ENCODE measurements at places on chromosomes 7 and 10.

GRCh38 chr10:49295297-49295696 is 3.7 kb upstream of the C10orf71 start:
- DNase-seq: no peak

GRCh38 chr7:76506081-76506440 is 4.3 kb upstream of the UPK3B start:
- no peak for DNase-seq

GRCh38 chr10:7121154-7121797 is 289.6 kb downstream of the SFMBT2 start:
- DNase-seq: peak; percentile 31

DNA sequence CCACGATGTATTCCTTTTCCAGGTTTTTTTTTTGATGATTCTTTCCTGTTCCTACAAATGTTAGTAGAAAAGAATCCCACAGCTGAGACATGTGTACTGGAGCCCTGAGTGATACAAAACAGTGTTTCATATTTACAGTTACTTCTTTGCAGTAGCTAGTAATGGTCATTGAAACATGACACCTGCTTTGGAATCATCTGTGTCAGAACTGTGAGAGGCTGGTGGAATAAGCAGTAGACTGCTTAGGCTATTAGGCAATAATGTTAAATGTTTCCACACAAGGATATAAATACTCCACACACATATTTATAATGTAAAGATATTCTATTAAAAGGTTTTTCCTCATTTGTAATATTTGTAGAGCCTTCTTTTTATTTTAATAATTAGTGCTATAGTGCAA is 394.0 kb downstream of the THSD7A start:
- DNase-seq: no peak

DNA sequence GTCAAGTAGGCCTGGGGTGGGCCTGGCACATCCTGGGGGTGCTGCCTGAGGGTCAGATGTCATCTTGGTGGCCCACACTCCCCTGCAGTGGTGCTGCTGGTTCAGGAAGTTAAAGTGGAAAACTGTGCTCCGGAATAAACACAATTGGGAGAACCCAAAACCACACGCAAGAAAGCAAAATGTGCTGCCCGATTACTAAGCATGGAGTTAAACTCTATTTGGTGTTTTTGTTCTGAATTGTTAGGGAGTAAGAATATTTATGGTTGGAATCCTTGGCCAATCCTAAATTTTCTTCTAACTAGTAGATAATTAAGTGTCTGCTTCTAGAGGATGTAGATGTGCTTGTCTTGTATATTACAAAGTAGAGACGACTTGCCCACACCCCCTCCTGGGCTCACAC is 131.4 kb downstream of the MGMT start:
- DNase-seq: no peak

DNA sequence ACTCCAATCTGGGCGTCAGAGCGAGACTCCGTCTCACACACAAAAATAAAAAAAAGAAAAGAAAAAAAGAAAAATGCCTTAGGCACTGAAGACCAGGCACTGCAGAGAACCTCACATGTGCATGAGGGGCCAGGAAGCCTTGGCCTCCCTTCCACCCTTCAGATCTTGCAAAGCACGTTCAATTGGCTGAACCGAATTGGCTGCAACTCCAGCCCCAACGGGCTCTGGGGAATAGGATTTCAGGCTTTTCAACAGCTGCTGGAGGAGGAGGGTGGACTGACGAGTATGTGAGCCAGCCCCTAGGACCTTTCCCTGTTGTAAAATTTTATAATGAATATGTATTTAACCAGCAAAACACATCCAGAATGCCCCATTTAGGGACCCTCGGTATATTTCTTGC is 16.7 kb downstream of the TMEM120A start:
- DNase-seq: no peak

DNA sequence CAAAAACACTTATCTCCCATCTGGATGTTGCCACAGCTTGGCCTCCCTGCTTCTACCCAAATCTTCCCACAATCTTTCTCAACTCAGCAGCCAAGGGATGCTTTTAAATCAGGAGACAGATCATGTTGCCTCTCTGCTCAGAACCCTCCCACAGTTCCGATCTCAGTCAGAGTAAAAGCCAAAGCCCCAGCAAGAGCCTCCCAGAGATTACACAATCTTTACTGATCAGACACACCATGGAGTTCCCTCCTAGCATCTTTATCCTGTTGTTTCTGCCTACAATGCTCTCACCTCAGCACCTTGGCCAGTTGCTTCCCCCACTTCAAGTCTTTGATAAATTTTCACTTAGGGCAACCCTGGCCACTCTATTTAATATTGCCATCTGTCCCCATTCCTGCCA is 41.9 kb upstream of the ZNF33B start:
- DNase-seq: no peak

GRCh38 chr10:69682955-69683474 is 53.0 kb downstream of the FAM241B start:
- DNase-seq: no peak

DNA sequence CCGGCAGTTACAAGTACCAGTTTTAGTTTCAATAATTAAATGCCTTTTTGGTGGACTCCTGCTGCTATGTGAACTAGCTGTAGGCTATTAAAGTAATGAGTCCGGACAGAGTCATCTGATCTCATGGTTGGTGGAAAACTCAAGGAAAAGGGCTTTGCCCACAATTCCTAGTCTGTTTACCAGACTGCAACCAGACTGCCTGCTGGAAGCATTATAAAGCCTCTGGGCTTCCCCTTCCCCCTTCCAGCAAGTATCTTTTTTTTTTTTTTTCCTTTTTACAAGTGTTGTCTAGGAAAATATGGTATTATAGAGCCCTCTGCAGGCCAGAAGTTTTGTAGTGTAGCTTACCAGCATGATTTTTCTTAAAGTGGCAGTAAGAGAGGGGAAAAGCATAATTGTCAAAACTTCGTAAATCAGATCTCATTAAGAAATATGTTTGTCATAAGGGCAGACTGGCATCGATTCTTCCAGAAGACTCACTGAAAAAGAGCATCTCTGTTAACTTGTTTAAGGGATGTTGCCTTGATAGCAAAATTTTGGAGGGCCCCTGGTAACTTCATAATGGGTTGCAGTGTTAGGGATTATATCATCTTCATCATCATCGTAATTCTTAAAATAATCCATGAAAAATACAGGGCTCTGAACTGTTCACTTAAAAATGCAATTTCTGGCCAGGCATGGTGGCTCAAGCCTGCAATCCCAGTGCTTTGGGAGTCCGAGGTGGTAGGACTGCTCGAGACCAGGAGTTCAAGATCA is 181.3 kb downstream of the TAX1BP1 start:
- no peak for DNase-seq

DNA sequence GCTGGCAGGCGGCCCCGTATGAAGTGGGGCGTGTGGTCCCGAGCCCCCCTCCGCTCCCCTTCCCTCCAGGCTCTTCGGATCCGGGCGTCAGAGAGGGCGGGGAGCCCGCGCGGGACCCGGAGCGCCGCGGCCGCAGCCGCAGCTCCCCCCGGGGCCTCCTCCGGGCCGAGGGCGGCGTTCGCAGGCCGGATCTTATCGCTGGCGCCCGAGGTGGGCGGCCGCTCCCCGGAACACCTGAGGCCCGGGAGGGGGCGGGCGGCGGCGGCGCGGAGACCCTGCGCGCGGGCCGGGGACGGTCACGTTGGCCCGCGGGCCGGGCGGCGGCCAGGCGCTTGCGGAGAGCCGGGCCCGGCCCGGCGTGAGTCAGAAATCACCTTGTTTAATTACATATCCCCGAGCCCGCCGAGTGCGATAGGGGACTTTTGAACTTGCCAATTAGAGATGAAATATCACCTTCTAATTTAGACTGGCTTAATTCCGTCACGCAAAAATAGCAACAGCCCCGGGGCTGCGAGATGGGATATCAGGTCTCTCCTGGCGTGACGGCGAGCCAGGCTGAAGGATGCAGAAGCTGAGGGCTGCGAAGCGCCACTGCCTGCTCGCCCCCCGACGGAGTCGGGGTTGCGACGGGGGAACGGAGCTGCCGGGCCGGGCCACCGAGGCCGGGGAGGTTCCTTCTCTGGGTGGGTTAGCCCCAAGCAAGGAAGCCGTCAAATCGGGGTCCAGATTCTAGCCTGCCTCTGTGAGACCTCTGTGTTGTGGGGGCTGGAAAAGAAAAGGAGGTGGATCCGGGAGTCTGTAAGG is 43.4 kb downstream of the LDB3 start:
- DNase-seq: no peak

GRCh38 chr7:139131601-139132041 is 22.1 kb upstream of the ZC3HAV1 start:
- DNase-seq: no peak

GRCh38 chr7:80187279-80187678 is 52.6 kb downstream of the GNAI1 start:
- DNase-seq: no peak
